OCI-LY7 (cell line): ENCODE measurements at places on chromosomes 13 and 19.

GRCh38 chr13:20955496-20955895, 53.0 kb upstream of the XPO4 start:
- no peak for DNase-seq

- peak; percentile 49 for DNase-seq
Measured at GRCh38 chr13:110593430-110594130, 21.8 kb upstream of the NAXD start.

- DNase-seq, result no peak
Measured at GRCh38 chr13:47085346-47085745, 188.5 kb upstream of the HTR2A start.

DNA sequence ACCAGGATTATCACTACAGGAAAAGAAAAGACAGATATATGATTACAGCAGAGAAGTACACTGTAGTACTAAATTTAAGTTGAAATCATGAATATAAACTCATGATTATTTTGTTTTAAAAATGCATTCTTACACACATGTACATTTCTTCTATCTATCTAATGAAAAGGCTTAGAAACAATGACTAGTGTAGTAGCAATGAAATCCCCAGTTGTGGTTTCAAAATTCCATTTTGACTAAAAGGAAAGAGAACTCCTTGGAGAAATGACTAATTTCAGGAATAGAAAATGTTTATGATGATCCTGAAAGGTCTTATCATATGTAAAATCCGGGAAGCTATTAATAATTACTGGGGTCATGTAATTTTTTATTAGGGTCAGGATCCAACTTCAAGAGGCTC, 195.0 kb upstream of the STARD13 start:
- no peak for DNase-seq

GRCh38 chr13:28316129-28316528, 177.8 kb downstream of the PAN3 start:
- DNase-seq, result no peak

GRCh38 chr13:39682788-39683187, 27.3 kb downstream of the COG6 start:
- peak; percentile 12 for DNase-seq

- DNase-seq, result no peak
Measured at GRCh38 chr13:53137779-53138178, 109.2 kb downstream of the OLFM4 start.

DNA sequence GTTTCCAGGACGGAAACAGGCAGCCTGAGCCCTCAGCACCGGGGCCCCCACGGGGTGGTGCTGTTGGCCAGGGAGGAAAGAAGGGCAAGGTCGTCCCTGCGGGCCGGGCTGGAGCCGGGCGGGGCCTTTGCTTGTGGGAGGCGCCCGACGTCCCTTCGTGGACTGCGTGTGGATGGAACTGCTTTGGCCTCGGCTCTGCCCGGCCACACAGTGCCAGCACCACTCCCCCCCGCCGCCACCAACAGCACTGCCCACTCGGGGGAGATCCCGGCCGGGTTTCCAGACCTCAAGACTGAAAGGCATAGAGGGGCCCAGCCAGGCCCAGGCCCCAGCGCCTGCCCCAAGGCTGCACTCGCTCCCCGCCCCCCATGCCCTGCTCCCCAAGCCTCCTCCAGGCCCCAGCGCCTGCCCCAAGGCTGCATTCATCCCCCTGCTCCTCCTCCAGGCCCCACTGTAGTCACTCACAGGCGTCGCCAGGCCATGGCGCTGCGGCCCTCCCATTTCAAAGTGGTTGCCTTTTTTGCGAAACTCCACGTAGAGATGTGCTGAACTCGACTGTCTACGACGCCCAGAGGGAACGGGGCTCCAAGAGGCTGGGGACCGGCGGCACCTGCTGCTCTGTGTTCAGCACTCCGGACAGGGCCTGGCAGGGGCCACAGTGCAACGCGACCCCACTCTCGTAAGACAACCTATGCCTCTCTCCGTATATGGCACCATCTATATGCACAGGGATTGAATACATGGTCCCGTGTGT, 22.5 kb downstream of the C13orf46 start:
- DNase-seq, result peak; percentile 39

DNA sequence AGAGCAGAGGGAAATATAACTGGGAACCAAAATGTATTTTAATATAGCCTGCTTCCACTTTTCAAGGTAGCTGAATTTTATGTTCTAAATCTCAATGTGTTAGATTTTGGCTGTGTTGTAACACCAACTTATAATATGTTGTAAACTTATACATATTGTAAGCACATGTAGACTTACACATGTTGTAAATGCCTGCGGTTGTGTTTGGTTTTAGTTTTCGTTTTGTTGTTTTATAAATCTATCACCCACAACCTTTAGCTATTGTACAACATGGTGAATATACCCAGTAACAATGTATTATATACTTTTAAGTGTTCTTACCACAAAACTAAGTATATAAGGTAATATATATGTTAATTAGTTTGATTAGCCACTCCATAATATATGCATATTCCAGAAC, 15.6 kb downstream of the KCTD4 start:
- DNase-seq, result no peak
